ENCODE measurements at places on chromosomes 3 and 15. TPM values are rescaled to one million over a fixed set of nuclear protein-coding genes. Genes with fewer than 3 reads are reported as not detected.

The TGM5 gene
- 0.16 TPM for total RNA-seq

The TRIM42 gene
- total RNA-seq, result not detected

The RPUSD3 gene
- total RNA-seq, result 35.4 TPM

- no peak overlapping the region for H3K4me3 ChIP-seq
- no peak for DNase-seq
- H3K36me3 ChIP-seq, result no peaks in the 10 kb centered on the region
- H3K27me3 ChIP-seq, result peaks cover 20% of the 10 kb centered on the region
- no peaks in the 10 kb centered on the region for H3K4me1 ChIP-seq
These were observed 19.6 kb downstream of the DUOX2 start for GRCh38 chr15:45094358-45094730.

The CPN2 gene
- total RNA-seq, result not detected

DNA sequence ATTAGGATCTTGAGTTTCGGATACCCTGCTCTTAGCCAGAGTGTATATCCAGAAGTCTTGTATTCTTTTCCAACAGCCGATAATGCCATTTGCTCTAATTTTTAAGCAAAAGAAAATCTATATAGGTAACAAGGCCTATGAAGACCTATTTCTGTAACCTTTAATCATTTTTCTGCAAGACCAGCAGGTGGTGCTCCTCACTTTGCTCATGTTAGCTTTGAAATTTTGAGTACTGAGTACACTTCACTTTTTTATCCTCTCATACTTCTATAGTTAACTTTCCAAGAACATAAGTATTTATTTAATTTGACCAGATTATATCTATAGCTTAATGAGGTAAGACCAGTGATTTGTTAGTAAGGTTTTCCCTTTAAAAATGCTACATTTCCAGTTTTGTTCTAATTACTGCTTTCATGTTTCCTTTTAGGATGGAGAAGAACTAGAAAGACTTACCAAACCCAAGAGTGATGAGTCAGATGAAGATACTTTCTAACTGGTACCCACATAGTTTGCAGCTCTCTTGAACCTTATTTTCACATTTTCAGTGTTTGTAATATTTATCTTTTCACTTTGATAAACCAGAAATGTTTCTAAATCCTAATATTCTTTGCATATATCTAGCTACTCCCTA is 20.5 kb downstream of the SLC35A5 start:
- no peak overlapping the region for H3K27ac ChIP-seq
- no peaks in the 10 kb centered on the region for H3K4me1 ChIP-seq
- no peaks in the 10 kb centered on the region for H3K27me3 ChIP-seq
- H3K4me3 ChIP-seq, result no peak overlapping the region
- peak; percentile 53 for DNase-seq

DNA sequence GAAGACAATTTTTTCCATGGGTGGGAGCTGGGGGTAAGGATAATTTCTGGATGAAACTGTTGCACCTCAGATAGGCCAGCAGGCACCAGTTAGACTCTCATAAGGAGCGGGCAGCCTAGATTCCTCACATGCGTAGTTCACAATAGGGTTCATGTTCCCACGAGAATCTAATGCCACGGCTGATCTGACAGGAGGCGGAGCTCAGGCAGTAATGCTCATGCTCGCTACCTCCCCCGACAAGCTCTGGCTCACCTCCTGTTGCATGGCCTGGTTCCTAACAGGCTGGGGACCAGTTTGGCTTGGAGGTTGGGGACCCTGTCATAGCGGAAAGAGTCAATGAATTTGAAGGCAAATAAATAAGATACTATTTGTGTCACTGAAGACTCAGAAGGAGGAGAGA is 105.5 kb downstream of the PLD1 start:
- no peaks in the 10 kb centered on the region for H3K4me1 ChIP-seq
- no peak overlapping the region for H3K27ac ChIP-seq
- no peak overlapping the region for H3K4me3 ChIP-seq

All from astrocyte (in vitro differentiated cells and primary cell).